ENCODE measurements at places on chromosomes 7 and 10.

- DNase-seq: peak; percentile 38
Observed at GRCh38 chr7:105003275-105003674, 10.7 kb upstream of the KMT2E start.

DNA sequence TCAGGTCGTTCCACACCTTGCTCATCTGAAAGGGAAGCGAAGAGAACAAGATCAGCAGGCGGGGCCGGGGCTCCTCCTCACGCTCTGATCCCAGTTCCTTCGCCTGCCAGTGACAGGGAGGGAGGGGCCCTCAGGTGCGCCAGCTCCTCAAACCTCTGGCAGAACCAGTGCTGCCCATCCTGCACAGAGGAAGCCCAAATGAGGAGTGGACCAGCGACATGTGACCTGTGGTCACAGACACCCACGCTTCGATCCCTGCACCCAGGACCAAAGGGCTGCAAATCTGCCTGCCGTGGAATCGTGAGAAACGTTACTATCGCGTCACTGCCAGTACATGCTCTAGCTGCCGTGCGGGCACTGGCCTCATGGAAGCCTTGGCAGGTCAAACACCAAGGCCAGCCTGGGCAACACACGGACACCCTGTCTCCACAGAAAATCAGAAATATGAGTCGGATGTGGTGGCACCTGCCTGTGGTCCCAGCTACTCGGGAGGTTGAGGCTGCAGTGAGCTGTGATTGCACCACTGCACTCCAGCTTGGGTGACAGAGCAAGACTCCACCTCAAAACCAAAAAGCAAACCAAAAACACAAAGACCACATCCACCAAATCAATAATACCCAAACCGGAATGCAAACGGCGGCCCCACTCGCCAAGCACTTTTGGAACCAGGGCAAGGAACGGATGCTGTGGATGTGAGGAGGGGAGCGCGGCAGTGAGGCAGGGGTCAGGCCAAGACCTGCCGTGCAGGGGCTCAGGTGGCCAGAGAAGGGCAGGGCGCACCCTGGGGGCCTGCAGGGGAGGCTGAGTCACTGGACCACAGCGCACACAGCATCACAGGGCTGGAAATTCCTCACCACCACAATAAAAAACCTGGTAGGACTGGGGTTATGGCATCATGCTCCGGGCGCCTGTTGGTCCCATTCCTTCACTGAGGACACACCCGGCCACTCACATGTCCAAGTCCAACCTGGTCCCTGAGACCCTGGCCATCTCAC, 13.4 kb downstream of the NUDT1 start:
- DNase-seq: no peak

DNA sequence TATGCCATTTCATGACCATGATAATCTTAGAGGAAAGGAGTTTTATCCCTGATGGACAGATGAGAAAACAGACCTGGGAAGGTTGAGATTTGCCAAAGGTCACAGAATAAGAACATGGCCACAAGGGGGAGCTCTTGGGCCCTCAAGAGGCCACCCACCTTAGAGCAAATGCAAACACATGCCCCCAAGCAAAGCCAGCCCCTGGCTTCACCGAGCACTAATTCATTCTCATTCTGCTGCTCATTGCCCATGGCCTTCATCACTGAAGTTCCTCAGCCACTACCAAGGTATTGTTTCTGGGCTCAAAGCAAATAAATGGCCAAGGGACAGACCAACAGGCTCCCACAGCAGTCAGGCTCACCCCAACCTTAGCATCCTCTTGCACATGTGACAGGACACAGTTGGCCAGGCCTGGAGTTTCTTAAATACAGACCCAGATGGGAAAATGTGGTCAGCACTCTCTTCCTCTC, 44.2 kb downstream of the PDLIM1 start:
- DNase-seq: peak; percentile 30

GRCh38 chr10:100836891-100837290, 75.9 kb upstream of the SLF2 start:
- no peak for DNase-seq

- no peak for DNase-seq
Observed at GRCh38 chr7:19871102-19871501, 97.7 kb upstream of the TMEM196 start.
